Naive B cell (primary cell): ENCODE measurements at places on chromosomes 4 and X.

DNA sequence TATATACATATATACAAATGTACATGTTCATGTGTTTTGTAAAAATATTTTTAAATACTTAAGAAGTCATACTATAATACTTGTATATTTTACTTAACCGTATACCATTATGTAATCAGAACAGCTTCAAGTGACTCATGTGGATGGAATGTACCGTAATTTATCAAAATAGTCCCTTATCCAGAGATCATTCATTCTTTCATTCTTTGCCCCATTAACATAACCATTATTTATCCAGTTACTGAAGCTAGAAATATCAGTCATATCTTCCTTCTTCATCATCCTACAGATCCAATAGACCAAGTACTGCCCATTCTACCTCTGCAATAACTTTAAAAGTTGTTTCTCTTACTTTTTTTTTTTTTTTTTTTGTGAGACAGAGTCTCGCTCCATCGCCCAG lies 164.2 kb downstream of the MAB21L2 start:
- H3K4me1 ChIP-seq: peaks cover 3% of the 10 kb centered on the region
- H3K4me3 ChIP-seq: no peak overlapping the region
- no peak overlapping the region for H3K27ac ChIP-seq
- DNase-seq: no peak

DNA sequence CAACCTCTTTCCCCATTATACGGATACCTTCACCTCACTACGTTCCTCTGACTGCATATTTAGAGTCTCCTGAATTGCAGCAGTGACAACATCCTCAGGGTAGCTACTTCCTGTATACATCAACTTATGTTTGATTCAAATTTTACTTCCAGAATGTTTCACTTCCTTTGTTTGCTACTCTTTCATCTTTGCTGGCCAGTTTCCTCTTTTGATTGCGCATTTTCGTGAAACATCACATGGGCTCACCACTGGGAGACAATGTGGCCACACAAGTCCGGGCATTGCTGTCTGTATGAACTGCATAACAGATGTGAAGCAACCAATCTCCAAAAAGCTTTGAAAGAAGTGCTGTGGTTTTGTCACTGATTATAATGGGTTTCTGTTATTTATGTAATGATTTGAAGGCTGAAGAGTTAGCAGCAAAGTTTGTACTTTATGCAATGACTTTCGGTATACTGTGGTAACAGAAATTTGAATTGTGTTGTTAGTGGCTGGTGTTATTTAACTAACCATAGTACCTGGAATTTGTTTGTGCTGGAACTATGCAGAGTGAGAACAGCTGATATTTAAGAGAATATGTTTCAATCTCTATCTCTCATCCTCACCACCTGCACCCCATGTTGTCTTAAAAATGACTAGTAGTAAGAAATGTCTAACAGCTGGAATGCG lies 7.4 kb downstream of the SNCA start:
- H3K27me3 ChIP-seq: no peaks in the 10 kb centered on the region
- H3K4me1 ChIP-seq: peaks cover 13% of the 10 kb centered on the region
- peak overlapping the region; percentile 51 for H3K27ac ChIP-seq
- H3K36me3 ChIP-seq: no peaks in the 10 kb centered on the region

DNA sequence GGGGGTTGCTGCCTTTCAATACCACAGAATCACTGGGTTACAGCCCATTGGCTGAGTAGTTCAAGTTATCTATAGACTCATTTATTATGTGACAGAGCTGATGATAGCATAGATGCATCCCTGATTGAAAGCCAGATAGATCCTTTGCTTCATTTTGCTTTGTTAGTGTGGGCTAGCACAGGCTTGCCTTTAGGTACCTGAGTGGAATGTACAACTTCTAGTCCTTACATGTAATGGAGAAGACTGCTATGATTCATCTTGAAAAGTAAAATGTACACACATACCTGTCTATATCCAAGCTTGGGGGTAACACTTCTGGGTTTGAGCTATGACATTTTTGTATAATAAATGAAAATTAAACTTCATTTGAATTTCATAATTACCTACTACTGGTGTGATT lies 226.0 kb upstream of the FTHL17 start:
- no peak overlapping the region for H3K27ac ChIP-seq
- H3K4me3 ChIP-seq: no peak overlapping the region
- H3K27me3 ChIP-seq: no peaks in the 10 kb centered on the region
- H3K36me3 ChIP-seq: no peaks in the 10 kb centered on the region
- H3K4me1 ChIP-seq: no peaks in the 10 kb centered on the region
- DNase-seq: no peak

DNA sequence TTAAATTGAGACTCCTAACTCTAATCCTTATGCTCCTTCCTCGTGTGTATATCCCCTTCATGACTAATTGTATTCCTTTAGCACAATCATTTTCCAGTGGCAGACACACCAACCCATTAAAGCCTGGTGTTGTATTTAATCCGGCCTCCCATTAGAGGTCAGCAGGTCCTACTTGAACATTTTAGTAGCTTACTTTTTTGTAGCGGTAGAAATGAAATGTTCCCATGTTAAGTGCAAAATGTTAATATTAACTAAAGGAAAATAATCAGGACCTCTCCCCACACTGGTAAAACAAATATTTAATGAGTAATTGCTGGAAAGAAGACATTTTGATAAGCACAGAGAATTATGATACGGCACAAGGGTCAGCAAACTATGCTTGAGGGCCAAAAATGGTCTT lies 3.4 kb downstream of the RAB33B start:
- DNase-seq: no peak
- no peak overlapping the region for H3K4me3 ChIP-seq
- no peak overlapping the region for H3K27ac ChIP-seq
- no peaks in the 10 kb centered on the region for H3K36me3 ChIP-seq
- H3K4me1 ChIP-seq: peaks cover 75% of the 10 kb centered on the region

DNA sequence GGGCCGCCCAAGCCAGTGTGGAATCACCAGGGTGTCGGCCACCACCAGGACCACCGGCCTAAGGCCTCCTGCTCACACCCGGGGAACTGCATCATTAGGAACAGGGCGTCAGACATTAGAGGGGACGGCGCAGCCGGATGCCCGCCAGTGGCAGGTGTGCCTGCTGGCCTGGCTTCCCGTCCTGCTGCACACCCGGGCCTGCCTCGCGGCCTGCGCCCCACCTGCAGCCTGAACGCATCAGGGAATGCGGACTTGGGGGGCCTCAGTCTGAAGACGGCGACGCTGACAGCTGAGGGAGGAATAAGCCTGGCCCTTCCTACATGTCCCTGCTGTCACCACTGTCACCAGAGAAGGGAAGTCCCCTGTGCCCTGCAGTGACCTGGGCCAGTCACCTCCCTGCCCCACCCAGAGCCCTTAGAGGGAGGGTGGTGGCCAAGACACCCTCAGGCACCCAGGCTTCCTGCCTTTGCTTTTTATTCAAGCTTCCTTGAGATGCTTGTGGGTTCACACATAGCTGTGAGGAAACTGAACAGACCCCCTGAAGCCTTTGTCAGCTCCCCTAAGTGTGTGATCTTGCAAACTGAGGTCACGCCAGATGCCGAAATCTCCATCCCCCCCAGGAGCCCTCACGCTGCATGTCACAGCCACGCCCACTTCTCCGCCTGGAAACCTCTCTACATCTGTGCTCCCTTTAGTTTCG lies 3.2 kb downstream of the DGKQ start:
- no peak overlapping the region for H3K27ac ChIP-seq
- H3K27me3 ChIP-seq: no peaks in the 10 kb centered on the region

- no peak overlapping the region for H3K4me3 ChIP-seq
- H3K27ac ChIP-seq: no peak overlapping the region
- H3K27me3 ChIP-seq: no peaks in the 10 kb centered on the region
- H3K4me1 ChIP-seq: no peaks in the 10 kb centered on the region
- no peak for DNase-seq
Measured at GRCh38 chr4:139685180-139685579, 19.6 kb downstream of the MGST2 start.

- no peak overlapping the region for H3K4me3 ChIP-seq
- H3K27ac ChIP-seq: no peak overlapping the region
- H3K27me3 ChIP-seq: no peaks in the 10 kb centered on the region
- no peaks in the 10 kb centered on the region for H3K4me1 ChIP-seq
Measured at GRCh38 chr4:128757712-128758111, 51.8 kb upstream of the JADE1 start.

- H3K4me1 ChIP-seq: no peaks in the 10 kb centered on the region
- no peaks in the 10 kb centered on the region for H3K27me3 ChIP-seq
- no peak overlapping the region for H3K27ac ChIP-seq
- no peak for DNase-seq
Measured at GRCh38 chr4:137668885-137669545, 136.7 kb upstream of the PCDH18 start.

DNA sequence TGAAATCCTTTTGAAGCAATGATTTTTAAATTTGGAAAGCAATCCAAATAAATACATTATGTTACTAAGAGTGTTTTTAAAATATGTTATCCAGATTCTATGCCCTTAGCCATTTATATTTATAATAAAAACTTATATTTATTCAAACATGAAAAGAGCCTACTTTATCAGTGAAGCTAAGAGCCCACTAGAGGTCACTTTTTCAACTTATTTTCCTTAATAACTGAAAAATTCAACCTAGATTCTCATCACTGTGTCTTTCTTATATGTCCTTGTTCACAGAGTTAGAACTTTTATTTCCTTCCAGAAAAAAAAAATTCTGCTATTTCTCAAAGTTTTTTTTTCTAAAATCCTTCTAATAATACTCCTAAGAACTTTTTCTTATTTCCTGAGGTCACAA lies 23.9 kb downstream of the PRDM8 start:
- H3K27ac ChIP-seq: peak overlapping the region; percentile 74
- H3K36me3 ChIP-seq: no peaks in the 10 kb centered on the region
- peaks cover 14% of the 10 kb centered on the region for H3K27me3 ChIP-seq
- no peak overlapping the region for H3K4me3 ChIP-seq
- DNase-seq: no peak
